ENCODE measurements at places on chromosomes 3 and 15.

- no peak for DNase-seq
Measured at GRCh38 chr15:55743729-55744655, 1.0 kb upstream of the PRTG start.

GRCh38 chr3:73745526-73746191 is 120.9 kb upstream of the PDZRN3 start:
- DNase-seq: no peak

- no peak for DNase-seq
Measured at GRCh38 chr3:186038360-186038759, 70.5 kb downstream of the ETV5 start.

GRCh38 chr15:35728219-35728940 is 182.4 kb upstream of the DPH6 start:
- no peak for DNase-seq

- DNase-seq: peak; percentile 15
Measured at GRCh38 chr15:101250873-101251829, 697 bp downstream of the CHSY1 start.

GRCh38 chr3:62332835-62333244 is 40.5 kb downstream of the FEZF2 start:
- DNase-seq: no peak

- DNase-seq: no peak
Measured at GRCh38 chr3:188605905-188606304, 451.9 kb downstream of the LPP start.

- DNase-seq: no peak
Measured at GRCh38 chr3:50502584-50503423, 630 bp downstream of the CACNA2D2 start.

GRCh38 chr15:27870320-27870719 is 228.8 kb downstream of the OCA2 start:
- no peak for DNase-seq

- DNase-seq: no peak
Measured at GRCh38 chr15:71899674-71900073, 89.3 kb downstream of the NR2E3 start.

DNA sequence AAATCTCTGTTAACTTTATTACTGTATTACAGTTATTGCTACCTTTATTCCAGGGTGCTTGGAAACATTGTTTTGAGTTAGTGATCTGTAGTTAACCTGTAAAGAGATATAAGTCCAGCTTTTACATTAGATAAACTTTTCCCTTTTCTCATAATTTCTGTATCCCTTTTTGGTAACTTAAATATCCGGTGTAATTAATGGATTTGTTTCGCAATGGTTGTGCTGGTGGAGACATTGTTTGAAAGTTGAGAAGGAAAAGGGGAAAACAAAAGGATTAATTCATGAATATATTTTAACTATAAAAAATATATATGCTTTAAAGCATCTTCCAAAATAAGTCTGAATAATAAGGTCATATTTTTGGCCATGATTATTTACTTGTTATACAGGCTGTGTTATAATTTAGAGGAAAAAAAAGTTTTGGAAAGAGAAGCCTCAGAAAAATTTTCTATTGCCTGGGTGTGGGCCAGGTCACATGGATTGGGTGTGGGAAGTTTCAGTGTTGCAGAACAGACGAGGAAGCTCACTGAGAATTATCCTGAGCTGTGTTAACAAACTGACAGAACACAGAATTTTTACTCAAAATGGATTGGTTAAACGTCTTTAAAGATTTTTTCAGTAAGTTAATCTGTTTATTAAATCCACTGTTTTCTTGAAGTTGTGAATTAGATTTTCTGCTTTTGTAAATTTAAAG is 27.7 kb upstream of the IL20RB start:
- no peak for DNase-seq

GRCh38 chr15:70463453-70463834 is 299.9 kb downstream of the UACA start:
- DNase-seq: no peak

- DNase-seq: no peak
Measured at GRCh38 chr15:100131321-100132224, 210.2 kb downstream of the ADAMTS17 start.

- DNase-seq: no peak
Measured at GRCh38 chr15:86644339-86644738, 564.7 kb downstream of the AGBL1 start.

GRCh38 chr15:28967066-28967465 is 81.3 kb downstream of the APBA2 start:
- DNase-seq: no peak

- no peak for DNase-seq
Measured at GRCh38 chr3:158519776-158520175, 51.2 kb upstream of the MLF1 start.

DNA sequence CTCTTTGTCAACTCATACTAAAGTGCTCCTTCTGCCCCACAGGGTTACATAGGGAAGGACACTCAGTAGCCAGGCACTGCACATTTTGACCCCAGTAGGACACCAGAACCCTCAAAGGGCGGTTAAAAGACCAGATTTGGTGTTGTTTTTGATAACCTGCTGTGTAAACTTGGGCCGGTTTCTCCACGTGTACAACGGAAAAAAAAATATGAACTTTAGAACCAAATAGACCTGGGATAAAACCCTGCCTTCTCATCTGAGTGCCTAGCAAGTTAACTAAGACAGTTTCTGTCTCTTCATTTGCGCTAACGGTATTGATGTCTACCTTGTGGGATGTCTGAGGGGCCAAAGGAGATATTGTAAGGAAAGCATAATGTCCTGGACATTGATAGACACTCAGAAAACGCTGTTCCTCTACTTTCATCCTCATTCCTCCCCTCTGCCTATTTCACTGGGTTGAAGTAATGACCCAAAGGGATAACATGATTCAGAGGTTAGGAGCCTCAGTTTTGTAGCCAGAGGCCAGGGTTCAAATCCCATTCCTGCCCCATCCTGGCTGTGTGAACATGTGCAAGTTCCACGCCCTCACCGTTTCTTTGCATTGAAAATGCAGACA is 155.9 kb upstream of the LPP start:
- DNase-seq: no peak

DNA sequence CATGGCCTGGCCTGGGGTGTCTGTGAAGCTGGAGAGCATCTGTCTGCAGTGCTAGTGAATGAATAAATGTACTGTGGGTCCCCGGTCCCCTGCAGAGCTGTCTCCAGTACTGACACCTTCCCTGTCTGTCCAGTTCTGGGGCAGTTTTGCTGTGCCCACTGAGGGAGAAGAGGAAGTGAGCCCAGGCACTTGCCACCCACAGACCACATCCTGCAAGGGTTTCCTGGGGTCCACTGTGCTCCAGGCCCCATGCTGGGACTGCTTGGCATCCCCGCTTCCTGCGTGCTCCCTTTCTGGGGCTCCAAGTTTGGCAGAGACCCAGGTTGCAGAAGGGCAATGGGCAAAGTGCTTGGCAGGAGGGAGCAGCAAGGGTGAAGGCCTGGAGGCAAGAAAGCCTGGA is 4.9 kb upstream of the SLC6A6 start:
- no peak for DNase-seq

GRCh38 chr3:173586166-173586565 is 188.6 kb downstream of the NLGN1 start:
- DNase-seq: no peak

DNA sequence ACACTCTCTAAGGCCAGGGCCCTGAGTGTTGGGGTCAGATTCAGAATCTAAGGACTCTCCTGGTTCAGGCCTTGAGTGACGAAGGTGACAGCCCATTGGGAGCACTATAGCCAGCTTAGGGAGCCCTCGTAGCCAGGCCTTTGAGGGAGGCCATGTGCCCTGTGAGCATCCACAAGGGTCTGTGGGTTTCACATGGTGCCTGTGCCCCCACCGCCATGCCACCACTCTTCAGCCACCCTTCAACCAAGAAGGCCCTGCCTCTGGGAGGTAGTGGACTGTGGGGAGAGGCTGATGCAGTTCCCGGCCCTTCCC is 37.5 kb downstream of the TSPAN3 start:
- peak; percentile 2 for DNase-seq

GRCh38 chr3:38039101-38039898 is at the start of gene DLEC1:
Gene DLEC1, plus strand, starts transcription at chr3:38039208. Its CDS starts 18 bp downstream, at chr3:38039226.
- peak; percentile 64 for DNase-seq

- no peak for DNase-seq
Measured at GRCh38 chr3:89783341-89783927, 676.0 kb downstream of the EPHA3 start.

DNA sequence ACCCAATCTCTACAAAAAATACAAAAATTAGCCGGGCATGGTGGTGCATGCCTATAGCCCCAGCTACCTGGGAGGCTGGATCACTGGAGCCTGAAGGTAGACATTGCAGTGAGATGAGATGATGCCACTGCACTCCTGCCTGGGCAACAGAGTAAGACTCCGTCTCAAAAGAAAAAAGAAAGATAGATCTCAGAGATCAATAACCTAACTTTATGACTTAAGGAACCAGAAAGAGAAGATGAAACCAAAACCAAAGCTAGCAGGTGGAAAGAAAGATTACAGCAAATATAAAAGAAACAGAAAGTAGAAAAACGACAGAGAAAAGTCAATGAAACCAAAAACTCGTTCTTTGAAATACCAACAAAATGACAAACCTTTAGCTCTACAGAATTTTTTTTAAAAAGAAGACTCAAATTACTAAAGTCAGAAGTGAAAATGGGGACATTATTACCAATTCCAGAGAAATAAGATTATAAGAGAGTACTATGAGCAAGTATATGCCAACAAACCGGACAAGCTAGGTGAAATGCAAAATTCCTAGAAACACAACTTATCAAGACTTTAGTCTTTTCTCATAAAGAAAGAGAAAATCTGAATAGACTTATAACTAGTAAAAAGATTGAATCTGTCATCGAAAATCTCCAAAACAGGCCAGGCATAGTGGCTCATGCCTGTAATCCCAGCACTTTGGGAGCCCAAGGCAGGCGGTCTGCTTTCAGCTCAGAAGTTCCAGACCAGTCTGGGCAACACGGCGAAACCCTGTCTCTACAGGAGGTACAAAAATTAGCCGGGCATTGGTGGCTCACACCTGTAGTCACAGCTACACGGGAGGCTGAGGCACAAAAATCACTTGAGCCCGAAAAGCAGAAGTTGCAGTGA is 35.0 kb downstream of the ACAP2 start:
- DNase-seq: no peak

GRCh38 chr3:59882746-59883145 is 832.9 kb upstream of the CFAP20DC start:
- DNase-seq: no peak

DNA sequence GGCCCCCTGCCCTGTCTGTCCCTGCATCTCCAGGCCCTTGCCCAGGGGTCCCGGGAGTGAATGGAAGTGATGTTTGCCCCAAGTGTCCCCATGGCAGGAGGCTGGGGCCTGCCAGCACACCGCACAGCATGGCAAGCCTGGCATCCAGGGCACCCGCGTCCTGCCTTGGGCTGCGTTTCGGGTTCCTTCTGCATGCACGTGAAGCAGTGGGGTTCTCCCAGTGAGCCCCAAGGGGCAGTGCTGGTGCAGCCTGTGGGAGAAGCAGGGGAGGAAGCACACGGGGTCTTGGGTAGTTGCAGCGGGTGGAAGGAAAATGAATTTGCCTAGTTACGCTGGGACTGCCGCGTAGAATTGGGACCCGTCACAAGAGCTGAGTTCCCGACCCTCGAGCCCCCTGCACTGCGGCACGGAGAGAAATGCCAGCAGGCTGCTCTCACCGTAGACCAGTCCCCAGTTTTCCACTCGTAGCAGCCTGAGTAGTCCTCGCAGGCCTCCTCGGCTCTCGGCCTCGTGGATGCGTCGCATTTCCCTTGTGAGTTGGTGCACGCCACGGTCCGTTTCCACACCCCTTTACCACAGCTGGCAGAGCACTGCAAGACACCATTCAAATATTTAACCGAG is 259.5 kb upstream of the LYSMD4 start:
- DNase-seq: no peak

- no peak for DNase-seq
Measured at GRCh38 chr15:38144921-38145320, 107.7 kb upstream of the SPRED1 start.

GRCh38 chr15:63089260-63090043 is 32.2 kb upstream of the LACTB start:
- DNase-seq: no peak

- DNase-seq: no peak
Measured at GRCh38 chr15:63803106-63803886, 30.5 kb downstream of the HERC1 start.

DNA sequence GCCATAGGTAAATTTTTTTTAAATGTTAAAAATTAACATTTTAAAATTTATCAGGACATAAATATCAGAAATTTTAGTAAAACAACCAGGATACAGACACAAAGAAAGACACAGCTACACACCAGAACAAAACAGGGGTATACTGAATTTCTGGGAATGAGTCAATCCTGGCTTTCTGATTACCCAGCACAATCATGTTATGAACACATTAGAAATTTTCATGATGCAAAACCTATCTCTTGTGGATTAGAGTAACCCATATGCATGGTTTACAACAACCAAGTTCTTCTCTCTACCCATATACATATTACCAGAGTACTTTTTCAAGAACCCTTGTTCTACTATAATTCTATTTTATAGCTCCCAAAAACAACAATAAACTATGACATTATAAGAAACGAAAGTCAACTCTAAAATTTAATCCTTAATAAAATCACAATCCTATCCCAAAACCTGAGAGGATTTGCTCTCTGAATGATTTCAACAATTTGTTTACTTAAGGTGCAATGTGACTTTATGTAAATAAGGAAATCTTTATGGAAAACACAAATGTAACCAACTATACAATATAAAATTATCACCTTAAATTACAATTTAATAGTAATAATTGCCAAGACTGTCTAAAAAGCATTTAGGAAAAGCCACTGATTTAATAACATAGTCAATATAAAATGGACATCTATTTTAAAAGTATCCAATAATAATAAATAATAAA is 184.5 kb downstream of the TBC1D5 start:
- DNase-seq: no peak

GRCh38 chr15:41888662-41889253 is 5.1 kb downstream of the SPTBN5 start:
- no peak for DNase-seq

- DNase-seq: no peak
Measured at GRCh38 chr15:88603885-88604284, 17.3 kb upstream of the AEN start.

DNA sequence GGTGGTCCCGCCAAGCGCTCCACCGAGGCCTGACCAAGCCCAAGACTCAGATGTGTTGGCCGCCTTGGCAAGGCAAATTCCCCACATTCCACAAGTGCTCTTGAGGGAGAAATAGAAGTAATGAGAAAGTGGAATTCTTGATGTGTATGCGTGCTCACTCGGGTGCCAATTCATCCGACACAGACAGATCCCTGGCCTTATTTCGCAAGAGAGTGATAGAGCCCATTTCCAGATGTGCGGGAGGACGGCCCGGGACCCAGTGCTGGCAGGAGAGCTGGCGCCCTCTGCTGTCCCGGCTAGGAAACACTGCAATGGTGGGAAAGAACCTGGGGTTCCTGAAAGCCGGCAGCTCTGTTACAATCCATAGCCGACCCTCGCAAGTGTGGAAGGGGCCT is 76.0 kb downstream of the HMG20A start:
- peak; percentile 51 for DNase-seq

- no peak for DNase-seq
Measured at GRCh38 chr3:182484682-182485081, 308.6 kb upstream of the ATP11B start.

DNA sequence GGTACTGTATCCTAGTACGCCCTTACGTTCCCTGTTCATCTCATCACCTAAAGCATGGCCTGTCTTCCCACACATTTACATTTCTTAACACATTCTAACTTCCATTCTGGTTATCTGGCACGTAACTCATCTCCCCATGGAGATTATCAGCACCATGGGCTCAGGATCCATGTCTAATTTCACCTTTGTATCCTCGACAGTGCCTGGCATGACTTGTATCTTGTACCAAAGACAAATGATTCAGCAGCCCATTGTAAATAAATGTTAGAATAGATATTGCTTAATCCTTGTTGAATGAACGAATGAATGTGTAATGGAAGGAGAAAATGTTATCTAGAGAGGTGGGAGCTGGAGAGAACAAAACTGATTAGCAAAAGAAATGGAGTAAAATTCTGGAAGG is 69.7 kb upstream of the TPM1 start:
- no peak for DNase-seq
